ENCODE measurements at places on chromosomes 5 and 9.
A peak's percentile ranks its signal among the peaks of the same experiment; 100 is the strongest.

DNA sequence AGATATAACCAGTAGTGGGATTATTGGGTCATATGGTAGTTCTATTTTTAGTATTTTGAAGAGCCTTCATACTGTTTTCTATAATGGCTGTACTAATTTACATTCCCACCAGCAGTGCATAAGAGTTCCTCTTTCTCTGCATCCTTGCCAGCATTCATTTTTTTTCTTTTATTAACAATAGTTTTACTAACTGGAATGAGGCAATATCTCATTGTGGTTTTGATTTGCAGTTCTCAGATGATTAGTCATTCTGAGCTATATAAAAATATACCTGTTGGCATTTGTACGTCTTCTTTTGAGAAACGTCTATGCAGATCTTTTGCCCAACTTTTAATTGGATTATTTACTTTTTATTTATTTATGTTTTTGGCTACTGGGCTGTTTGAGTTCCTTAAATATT is 1579.3 kb upstream of the CDH6 start:
- DNase-seq = no peak

GRCh38 chr9:5515261-5515650 is 4.9 kb downstream of the PDCD1LG2 start:
- DNase-seq = no peak

DNA sequence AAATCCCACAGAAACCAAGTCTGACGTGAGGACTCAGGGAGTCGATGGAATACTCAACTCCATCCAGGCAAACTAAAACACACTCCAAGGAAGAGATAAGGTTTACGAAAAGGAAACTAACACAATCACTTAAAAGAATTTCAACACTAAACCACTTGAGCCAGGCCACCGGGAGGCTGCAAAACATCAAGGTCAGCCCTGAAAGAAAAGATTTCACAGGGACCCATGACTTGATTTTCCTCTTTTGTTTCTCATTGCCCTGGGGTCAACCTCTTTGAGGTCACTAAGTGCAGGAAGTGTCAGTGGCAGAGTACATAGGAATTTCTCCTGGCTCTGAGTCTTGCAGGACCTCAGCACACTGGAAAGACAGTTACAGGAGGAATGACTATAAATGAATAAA is 77.8 kb upstream of the TARS1 start:
- DNase-seq = peak; percentile 35

DNA sequence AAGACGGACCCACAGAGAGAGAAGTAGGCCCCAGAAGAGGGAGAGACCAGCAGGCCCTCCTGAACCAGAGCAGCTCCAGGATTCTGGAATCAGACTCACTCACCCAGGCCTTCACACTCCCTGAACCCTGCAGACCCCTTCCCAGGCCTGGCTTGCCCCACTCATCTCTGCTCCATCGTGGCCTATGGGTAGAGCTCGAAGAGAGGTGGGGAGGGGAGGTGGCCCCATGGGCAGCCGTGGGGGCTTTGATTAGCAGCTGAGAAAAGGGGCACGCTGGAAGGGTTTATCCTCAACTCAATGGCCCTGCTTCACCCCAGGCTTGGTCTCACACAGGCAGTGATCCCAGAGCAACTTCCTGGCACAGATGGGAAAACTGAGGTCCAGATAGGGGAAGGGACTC is 613 bp downstream of the MYMK start:
- DNase-seq = no peak

DNA sequence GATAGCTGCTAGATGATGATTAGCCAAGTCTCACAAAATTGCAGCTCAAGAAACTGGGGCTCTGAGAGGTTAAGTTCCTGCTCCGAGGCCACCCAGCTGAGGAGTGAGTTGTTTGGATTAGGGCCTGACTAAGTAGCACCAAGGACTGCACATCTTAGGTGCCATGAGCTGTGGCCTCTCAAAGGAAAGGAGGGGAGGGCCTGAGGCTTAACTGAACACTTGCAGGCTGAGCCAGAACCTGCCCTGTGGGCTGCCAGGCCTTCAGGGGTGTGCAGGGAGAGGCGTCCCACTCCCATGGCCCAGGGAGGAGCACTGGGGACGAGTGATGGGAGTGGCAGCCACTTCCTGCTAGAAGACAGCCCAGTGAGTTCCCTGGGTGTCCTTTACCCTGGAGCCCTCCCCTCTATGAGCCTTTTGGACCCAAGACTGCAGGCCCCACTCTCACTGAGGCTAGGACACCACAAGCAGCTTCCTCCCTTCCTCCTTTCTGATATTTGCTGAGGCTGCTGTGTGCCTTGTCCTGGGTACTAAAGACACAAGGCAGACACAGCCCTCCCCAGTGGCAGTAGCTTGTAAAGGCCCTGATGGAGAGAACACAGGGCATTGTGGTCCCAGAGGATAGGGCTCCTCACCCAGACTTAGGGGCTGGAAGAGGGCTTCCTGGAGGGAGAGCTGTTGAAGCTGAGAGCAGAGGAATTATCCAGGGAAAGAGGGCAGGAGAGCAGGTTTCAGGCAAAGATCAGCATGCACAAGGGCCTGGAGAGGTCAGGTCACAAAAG is 22.1 kb downstream of the LMX1B start:
- DNase-seq = no peak

Data from AG08395 (cell line).